ENCODE measurements at places on chromosomes 3 and 15.

DNA sequence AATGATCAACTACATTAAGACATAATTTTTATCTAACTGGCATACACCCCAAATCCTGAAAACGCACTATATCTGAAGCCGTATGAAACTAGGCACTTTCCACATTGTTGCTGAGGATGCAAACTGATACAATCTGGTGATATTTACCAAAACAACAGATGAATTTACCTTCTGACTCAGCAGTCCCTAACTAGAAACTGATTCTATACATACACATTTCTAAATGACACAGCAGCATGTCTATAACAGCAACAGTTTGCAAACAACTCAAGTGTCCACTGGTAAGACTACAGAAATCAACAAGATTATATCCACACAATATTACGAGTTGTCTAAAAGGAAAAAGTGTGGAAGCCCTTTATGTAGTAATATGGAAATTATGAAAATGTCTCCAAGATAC lies 22.9 kb downstream of the SECISBP2L start:
- DNase-seq = no peak

- no peak for DNase-seq
These were observed 11.3 kb upstream of the SOX2 start for GRCh38 chr3:181700168-181701087.

DNA sequence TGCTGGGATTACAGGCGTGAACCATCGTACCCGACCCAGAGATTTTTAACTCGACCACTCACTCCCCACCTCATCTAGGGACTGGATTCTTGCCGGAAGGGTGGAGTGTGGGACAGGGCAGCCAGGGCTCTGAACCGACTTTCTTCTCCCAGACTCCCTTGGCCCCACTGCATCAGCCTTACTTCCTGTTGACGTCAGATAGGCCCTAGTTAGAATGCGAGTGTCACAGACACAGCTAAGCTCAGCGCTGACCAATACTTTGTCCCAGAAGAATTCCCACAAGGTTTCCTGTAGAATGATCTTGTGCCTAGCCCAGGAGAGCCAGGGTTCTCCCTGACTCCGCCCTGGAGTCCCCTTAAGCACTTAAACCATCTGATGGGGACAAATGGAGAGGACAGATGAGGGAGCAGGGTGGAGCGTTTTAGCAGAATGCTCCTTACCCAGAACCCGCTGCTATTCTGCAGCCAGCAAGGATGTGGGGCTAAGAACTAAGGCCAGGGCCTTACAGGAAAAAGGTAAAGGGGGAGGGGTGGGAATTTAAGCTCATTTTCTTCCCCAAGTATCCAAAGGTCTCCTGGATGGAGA lies 5.8 kb upstream of the TUSC2 start:
- no peak for DNase-seq

DNA sequence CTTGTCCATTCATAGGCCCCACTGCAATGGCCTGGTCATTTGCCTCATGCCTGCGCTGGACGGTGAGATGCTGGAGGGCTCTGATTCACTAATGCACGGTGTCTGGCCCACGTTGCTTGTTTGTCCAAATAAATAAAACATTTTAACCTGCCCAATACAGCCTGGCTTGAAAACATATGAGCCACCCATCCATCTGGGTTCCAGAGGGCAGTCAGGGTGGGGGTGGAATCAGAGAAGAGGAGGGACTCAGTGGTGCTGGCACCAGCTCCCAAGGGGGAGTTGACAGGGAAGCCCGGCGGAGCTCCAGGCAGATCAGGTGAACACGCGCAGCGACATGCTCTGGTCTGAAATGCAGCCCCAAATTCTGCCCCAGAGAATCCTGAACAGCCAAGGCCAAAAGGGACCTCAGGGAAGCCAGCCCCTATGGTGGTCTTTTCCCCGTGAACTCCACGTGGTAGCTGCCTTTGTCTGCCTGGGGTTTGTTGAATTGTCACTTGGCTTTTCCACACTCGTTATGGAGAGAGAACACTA lies 265.2 kb downstream of the UACA start:
- no peak for DNase-seq

DNA sequence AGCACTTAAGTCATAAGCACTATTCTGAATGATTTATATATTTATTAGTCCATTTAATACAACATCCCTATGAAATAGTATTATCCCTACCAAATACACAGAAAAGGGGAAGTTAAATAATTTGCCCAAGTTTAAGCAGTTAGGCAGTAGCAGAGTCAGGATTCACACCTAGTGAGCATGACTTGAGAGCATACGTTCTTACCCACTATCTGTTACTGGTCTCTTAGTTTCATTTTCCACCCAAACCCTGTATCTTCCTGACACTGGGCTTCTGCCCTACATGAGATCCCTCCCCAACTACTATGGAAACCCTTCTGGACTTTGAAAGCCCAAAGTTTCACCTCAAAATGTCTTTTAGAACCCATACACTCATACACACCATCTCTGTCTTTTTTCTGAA lies 4.4 kb upstream of the ATOSA start:
- DNase-seq = no peak

- DNase-seq = no peak
These were observed 58.9 kb upstream of the WNT5A start for GRCh38 chr3:55545995-55546394.

DNA sequence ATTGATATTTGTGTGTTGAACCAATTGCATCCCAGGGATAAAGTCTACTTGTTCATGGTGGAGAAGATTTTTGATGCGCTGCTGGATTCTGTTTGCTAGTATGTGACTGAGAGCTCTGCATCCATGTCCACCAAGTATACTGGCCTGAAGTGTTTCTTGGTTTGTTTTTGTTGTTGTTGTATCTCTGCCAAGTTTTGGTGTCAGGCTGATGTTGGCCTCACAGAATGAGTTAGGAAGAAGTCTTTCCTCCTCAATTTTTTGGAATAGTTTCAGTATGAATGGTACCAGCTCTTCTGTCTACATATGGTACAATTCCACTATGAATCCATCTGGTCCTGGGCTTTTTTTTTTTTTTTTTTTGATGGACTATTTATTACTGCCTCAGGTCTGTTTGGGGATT lies 50.9 kb upstream of the OSTN start:
- DNase-seq = no peak

GRCh38 chr3:194166682-194167479 lies 30.9 kb downstream of the HES1 start:
- DNase-seq = no peak

GRCh38 chr3:99949956-99950670 lies 132.5 kb downstream of the CMSS1 start:
- no peak for DNase-seq

- DNase-seq = no peak
These were observed 1.1 kb downstream of the CMTM7 start for GRCh38 chr3:32392536-32393302.

GRCh38 chr15:49372366-49372765 lies 50.7 kb upstream of the FGF7 start:
- DNase-seq = no peak

DNA sequence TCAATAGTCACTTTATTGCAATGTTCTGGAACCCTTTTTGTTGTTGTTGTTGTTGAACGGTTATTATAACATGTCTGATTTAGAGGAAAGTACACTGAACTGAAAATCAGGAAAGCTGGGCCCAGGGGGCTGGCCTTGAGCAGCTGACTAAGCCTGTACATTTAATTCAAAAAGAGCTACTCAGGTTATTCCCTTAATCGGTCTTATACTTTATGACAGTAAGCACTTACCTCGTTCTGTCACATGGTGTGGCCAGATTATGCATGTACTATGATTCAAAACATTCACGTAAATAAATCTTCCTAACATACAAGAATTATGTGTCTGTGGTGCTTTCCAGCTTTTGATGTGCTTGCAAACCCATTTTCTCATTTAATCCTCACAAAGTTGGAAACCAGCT lies 382.5 kb upstream of the TPRG1 start:
- no peak for DNase-seq

DNA sequence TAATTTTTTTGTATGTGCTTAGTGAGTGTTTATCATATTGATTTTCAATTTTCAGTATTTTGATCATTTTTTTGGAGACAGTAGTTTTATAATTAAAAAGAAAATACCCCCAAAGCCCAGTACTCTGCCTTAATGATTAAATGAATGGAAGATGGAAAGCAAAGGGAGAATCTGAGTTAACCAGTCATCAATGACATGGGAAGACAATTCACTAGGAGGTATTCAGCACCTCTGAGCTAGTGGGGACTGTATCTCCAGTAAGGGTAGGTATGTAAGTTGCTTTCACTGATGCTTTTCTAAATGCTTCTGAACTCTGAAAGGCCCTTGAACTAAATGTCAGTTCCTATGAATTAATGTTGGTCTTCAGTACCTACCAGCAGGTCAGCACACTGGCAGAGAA lies 590.4 kb upstream of the DPPA4 start:
- no peak for DNase-seq

DNA sequence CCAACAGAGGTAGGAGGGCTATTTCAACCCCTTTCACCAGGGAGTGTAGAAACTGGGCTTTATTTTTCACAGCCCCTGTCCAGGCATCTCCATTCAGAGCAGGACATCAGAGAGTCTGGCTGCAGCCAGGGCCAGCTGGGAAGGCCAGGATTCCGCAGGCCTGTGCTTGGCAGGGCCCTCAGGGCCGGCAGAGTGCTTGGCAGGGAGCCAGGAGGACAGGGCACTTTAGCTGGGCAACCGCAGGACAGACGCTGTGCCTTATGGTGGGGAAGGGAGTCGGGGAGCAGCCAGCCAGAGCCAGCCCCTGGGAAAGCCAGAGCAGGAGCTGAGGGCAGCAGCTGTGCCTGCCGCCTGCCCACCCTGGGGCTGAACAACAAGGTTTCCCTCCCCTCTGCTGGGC lies 34.5 kb upstream of the IQCF6 start:
- DNase-seq = no peak

- DNase-seq = no peak
These were observed 84.2 kb downstream of the TMCC1 start for GRCh38 chr3:129809297-129809696.

GRCh38 chr3:15711281-15711680 lies 86.5 kb downstream of the ANKRD28 start:
- DNase-seq = no peak

DNA sequence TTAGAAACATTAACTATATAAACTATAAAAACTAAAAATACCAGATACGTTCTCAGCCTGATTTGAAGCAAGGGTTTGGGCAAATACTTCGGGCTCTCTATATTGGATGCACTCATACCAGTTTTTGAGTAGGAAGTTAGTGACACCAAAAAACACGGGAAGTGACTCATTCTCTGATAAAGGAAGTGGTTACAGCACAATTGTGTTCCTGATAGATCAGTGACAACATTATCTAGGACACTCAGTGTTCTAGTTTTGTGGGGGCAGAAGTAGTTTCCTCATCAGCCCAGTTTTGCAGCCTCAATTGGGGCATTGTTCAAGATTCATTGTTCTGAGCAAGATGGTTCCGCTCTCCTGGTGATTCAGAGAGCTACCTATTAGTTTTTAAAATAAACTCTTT lies 469.6 kb upstream of the DPPA4 start:
- DNase-seq = peak; percentile 22

GRCh38 chr3:178277605-178278004 lies 258.6 kb upstream of the KCNMB2 start:
- no peak for DNase-seq

GRCh38 chr3:125115640-125116039 lies 59.8 kb upstream of the HEG1 start:
- DNase-seq = no peak

- DNase-seq = peak; percentile 72
These were observed 1.6 kb downstream of the RFTN1 start for GRCh38 chr3:16511681-16512434.

GRCh38 chr15:29914511-29914926 lies 92.3 kb upstream of the TJP1 start:
- no peak for DNase-seq

- no peak for DNase-seq
These were observed 20.3 kb upstream of the LPP start for GRCh38 chr3:188133646-188134045.

GRCh38 chr15:80817901-80818300 lies 38.7 kb downstream of the CEMIP start:
- no peak for DNase-seq

DNA sequence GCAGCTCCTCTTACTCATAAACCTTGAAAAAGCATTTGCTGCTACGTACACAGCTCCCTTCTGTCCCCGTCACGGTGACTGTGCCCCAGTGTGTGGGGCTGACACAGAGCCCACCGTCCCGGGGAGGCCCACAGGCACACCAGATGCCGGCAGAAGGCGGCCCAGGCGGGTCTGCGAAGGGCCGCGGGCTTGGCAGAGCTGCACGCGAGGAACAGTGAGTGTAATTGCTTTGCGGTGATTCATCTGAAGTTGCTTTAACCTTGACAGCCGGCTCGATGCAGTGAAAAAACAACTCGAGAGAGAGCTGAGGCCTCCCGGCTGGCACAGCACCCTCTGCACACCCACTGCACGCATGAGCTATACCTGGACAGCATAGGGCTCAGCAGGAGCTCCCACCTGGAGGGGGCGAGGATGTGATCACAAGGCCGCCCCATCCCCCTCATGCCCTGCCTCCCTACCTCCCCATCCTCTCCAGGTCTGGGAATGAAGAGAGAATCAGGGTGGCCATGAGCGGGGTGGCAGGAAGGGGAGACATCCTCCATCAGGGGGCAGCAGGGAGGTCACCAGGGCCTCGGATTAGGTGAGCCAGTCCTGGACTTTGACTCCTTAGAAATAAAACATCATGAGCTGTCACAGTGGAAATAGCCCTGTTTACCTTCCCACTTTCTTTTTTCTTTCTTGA lies 172.7 kb downstream of the MEGF11 start:
- DNase-seq = no peak

DNA sequence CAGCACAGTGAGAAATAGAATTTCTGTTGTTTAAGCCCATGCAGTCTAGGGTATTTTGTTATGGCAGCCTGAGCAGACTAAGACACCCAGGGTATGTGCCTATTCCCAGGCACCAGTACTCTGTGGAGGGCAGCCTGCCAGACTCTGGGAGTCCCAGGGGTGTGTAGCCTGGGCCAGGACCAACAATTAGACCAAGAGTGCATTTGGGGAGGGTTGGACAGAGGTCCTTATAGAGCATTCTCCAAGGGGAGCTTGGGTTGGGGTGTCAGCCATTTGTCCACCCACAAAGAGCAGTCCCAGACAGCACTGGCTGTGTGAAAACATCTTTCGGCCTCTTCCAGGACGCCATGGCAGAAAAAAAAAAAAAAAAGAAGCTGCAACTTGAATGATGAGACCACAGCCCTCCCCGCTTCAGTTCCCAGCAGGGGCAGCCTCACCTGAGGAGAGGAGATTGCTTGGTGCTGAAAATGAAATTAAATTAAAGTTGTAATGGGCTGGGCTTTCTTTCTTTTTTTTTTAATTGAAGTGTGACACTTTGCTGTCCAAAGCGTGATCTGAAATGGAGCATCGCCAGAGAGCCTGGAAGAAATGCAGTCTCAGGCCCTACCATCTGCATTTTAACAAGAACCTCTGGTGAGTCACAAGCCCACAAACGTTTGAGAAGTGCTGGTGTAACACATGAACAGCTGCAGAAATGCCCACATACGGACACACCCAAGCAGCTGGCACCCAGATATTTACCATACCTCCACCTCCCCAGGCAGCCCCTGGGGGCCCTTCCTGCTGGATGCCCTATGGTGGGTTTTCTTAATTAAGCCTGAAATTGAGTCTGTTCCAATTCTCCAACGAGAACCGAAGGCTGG lies 21.3 kb upstream of the CAV3 start:
- no peak for DNase-seq

GRCh38 chr3:116140100-116140689 lies 305.1 kb downstream of the LSAMP start:
- no peak for DNase-seq
